Effector memory CD4-positive, alpha-beta T cell (primary cell): ENCODE measurements at places on chromosomes 3 and 15.

GRCh38 chr3:46058981-46059380 lies 31.7 kb upstream of the XCR1 start:
- no peak for DNase-seq

DNA sequence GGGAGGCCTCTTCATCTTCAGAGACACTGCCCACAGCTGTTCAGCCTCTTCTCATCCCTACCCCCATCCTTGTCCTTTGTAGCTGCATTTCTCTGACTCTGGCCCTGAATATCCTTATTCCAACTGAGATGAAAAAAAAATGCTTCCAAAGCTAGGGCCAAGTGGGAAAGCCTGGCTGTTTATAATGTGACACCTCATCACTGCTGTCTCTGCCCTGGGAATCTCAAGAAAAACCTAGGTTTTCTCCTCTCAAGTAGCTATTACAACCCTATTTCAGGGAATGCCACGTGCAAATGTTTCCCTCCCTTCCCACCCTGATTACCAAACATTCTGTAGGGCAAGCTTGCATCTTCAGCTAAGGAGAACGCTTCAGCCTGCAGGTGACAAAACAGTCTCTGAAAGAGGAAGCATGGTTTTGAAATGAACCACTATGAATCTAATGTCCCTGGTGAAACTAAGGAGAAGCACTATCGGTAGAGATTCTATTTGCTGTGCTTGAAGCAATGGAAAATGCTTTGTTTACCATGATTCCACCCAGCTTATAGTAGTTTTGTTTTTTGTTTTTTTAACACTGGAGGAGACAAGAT lies 65.4 kb downstream of the USF3 start:
- DNase-seq = no peak

DNA sequence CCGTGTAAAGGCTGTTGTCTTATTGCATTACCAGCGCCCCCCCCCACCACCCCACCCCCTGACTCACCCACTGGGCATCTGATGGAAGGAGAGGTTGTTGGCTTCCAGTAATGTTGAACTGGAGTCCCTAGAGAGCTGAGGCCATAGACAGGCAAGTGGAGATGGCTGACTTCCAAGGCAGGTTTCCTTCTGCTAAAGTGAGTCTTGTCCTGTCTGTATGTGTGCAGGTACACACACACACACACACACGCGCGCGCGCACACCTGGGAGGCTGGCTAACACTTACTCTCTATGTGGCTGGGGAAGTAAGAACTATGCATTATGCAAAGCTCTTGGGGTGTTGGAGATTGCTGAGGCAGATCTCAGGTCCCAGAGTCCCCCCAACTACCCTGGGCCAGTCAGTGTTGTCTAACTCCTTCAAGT lies 1.6 kb upstream of the KY start:
- DNase-seq = no peak

DNA sequence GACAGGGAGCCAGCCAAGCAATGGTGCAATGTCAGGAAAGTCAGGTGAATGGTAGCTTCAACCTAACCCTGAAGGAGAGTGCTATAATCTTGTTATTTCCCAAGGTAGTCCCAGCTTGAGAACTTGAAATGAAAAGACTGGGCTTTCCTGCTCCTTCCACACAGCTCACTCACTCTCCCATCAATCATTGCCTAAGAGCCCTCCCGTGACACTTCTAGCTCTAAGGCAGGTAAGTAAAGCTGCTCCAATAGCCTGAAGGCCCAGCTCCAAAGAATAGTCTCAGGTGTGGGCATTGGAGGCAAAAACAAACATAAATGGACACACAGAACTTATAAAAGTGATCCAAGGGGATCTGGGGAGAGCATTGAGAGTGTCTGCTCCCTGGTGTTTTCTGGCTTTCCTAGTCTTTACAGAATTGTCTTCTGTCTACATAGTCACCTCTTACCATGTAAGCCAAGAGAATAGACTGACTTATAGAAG lies 63.1 kb upstream of the TBC1D5 start:
- no peak for DNase-seq
